PC-9 (cell line): ENCODE measurements at places on chromosomes 7 and 10.
A peak's percentile ranks its signal among the peaks of the same experiment; 100 is the strongest.

- DNase-seq, result no peak
Observed at GRCh38 chr7:34298492-34299013, 359.5 kb upstream of the NPSR1 start.

DNA sequence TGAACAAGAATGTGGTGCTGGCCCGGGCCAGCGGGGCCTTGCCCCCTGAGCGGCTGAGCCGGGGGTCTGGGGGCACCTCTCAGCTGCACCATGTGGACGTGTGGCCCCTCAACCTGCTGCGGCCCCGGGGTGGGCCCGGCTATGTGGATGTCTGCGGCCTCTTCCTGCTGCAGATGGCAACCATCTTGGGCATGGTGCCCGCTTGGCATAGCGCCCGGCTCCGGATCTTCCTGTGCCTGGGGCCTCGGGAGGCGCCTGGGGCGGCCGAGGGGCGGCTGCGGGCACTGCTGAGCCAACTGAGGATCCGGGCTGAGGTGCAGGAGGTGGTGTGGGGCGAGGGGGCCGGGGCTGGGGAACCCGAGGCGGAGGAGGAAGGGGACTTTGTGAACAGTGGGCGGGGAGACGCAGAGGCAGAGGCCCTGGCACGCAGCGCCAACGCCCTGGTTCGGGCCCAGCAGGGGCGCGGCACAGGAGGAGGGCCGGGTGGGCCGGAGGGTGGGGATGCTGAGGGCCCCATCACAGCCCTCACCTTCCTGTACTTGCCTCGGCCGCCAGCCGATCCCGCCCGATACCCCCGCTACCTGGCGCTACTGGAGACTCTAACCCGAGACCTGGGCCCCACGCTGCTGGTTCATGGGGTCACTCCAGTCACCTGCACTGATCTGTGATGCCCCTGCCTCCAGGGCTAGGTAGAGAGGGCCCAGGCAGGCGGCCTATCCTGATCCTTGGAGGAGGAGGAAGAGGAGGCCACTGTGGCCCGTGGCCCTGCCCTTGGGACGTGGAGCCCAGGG is 1.1 kb upstream of the TRIP6 start:
- peak; percentile 89 for DNase-seq

GRCh38 chr7:130985361-130985760 is 251.4 kb upstream of the KLF14 start:
- DNase-seq, result no peak

DNA sequence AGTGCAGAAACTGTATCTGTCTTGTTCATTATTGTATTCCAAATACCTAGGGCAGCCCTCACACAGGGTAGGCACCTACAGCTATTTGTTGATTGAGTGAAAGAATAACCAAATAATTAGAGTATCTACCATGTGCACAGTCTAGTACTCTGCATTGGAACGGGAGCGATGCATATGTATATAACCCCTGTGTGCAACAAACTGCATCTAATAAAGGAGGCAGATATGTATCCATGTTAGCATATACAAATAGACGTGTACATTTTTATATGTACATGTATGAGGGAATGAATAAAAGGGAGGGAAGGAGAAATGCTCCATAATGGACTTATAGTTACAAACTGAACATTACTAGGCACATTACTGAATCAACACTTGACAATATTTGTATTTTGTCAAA is 191.3 kb upstream of the PTPRZ1 start:
- DNase-seq, result no peak

GRCh38 chr7:152754075-152754730 is 5.3 kb upstream of the ACTR3B start:
- no peak for DNase-seq

GRCh38 chr10:68625316-68625921 is 65.3 kb downstream of the TET1 start:
- DNase-seq, result no peak
